SK-N-MC (cell line): ENCODE measurements at places on chromosomes 1 and 21.

DNA sequence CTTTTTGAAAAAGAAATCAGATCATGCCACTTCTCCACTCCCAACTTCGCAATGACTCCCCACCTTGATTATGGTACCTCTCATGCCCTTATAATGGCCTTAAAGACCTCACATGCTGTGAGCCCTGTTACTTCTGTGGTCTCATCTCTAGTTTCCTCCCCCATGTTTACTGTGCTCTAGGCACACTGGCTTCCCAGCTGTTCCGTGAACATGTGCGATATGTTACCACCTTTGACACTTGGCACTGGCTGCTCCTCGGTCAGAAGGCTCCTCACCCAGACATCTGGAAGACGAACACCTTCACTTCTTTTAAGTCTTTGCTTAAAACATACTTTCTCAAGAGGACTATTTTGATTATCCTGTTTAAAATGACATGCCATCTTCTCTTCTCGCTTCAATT, 14.3 kb upstream of the NTMT2 start:
- no peak for DNase-seq

- DNase-seq = no peak
These were observed 92.0 kb downstream of the DIRAS3 start for GRCh38 chr1:67958472-67958871.

GRCh38 chr1:185427776-185428175, 110.7 kb upstream of the IVNS1ABP start:
- no peak for DNase-seq

GRCh38 chr1:14112613-14113012, 412.6 kb downstream of the PRDM2 start:
- DNase-seq = no peak
